Activated CD4-positive, alpha-beta T cell treated with anti-CD3 and anti-CD28 coated beads for 24 hours (primary cell): ENCODE measurements at places on chromosomes 16 and 17.

GRCh38 chr16:49269201-49269600 is 12.4 kb downstream of the CBLN1 start:
- DNase-seq: no peak

- DNase-seq: no peak
Measured at GRCh38 chr16:56347166-56347565, 78.2 kb downstream of the AMFR start.

- no peak for DNase-seq
Measured at GRCh38 chr17:20852990-20853370, 189.8 kb downstream of the USP22 start.

DNA sequence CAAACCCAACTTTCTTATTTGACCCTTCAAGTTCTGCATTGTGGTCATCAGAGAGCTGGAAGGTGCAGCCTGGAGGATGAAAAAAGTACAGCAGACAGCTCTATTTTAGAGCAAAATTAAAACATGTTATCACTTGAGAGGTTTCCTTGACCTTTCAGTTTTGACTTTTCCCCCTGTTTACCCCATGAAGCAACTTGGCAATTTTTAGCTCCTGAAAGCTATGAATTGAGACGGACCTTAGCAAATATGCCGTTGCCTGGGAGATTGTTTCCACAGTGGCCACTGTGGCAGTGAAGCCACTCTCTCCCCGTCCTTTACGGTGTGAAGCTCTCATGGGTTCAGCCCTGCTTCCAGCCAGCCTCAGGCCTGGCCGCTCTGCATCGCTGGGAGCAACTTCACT is 398.6 kb downstream of the CPPED1 start:
- DNase-seq: no peak

- no peak for DNase-seq
Measured at GRCh38 chr16:19093631-19094541, 19.9 kb upstream of the ITPRIPL2 start.

DNA sequence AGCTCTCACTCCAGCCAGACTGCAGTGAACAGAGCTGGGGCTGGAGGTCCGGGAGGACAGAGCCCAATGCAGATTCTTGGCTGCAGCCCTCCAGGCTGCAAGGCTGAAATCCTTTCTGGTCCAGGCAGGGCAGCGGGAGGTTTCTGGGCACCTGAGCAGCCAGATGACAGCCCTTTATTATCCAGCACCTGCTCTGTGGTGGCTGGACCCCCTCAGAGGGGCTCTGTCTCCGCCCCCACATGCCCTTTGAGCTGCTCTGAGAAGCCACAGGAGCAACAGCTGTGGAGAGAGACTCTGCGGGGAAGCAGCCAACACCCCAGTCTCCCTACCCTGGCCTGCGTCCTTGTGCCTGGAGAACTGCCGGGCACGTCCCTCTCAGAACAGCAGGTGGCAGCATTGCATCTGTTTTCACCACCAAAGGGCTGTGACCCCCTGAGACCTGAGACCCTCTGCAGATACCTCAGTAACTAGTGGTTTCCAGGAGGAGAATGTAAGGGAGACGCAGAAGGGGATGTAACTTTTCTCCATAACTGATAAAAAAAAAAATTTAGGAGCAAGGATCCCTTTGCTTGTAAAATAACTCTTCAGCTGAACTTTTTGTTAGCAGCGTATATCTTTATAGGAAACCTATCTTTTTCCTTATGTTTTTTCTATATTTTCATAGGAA is 3.7 kb upstream of the CNP start:
- DNase-seq: peak; percentile 56

- DNase-seq: no peak
Measured at GRCh38 chr16:4556580-4556979, 440 bp downstream of the C16orf96 start.

DNA sequence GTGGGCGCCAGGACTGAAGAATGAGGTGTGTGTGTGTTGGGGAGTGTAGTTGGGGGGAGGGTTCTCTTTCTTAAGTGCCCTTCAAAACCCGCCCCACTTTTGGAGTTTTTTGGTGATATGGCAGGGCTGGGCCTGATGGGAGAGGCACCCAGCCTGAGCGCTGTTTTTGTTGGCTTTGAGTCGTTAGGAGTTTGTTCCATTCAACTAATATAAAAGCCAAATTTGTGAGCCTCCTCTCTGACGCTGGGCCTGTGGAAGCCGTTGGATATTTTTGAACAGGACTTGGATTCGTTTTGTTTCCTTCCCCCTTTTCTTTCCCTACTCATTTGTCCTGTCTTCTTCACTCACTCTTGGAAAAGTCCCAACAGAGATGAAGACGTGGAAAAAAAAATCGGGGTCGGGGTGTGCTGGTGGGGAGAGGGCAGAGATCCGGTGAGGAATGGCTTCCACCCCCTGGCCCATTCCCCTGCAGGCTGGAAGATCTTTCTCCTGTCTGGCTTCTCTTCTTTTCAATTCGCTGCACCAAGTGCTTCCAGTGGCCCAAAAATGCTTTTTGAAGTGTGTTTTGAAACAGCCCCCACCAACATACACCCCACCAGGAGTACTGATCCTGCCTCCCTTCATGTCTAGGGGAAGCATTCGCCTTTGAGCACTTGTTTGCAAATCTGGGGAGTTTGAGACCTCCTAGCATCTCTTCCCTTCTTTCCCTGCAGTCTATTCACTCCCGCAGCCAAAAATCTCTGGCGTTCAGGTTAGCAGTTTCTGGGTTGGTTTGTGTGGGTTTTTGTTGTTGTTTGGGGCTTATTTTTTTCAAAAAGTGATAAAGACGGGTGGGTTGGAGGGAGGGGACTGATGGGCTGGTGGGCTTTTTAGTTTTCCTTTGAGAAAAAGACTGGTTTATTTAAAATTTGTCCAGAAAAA is 2.6 kb downstream of the FZD2 start:
- DNase-seq: no peak

- DNase-seq: no peak
Measured at GRCh38 chr16:3121851-3122467, 9.6 kb downstream of the ZNF205 start.

- DNase-seq: no peak
Measured at GRCh38 chr16:69064764-69065313, 40.6 kb upstream of the HAS3 start.

DNA sequence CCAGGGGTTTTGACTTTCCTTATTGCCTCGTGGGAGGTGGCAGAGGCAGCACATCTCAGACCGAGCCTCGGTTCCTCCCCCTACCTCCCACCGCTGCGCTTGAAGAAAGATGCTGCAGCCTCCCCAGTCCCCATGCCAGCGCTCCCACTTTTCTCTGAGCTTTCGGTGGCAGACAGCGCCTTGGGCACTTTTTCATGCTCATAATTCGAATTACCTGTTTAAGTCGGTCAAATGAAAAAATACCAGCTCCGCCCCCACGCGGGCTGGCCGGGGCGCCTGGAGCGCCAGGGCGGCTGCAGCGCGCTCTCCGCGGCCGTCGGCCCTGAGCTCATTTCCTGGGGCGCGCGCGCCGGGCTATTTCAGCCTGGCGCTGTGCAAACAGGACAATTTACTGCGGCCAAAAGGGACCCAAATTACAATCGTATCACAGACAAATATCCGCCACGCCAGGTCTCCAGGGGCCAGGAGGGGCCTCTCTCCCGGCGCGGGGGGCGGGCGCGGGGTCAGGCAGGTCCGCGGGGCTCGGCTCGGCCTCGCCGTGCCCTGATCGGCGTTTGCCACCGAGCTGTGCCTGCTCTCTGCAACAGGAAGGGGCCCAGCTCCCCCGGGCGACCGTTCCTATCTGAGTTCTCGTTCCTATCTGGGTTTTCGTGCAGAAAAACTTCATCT is 45.0 kb downstream of the SOST start:
- DNase-seq: no peak

GRCh38 chr16:57690782-57691471 is 3.7 kb upstream of the DRC7 start:
- no peak for DNase-seq

DNA sequence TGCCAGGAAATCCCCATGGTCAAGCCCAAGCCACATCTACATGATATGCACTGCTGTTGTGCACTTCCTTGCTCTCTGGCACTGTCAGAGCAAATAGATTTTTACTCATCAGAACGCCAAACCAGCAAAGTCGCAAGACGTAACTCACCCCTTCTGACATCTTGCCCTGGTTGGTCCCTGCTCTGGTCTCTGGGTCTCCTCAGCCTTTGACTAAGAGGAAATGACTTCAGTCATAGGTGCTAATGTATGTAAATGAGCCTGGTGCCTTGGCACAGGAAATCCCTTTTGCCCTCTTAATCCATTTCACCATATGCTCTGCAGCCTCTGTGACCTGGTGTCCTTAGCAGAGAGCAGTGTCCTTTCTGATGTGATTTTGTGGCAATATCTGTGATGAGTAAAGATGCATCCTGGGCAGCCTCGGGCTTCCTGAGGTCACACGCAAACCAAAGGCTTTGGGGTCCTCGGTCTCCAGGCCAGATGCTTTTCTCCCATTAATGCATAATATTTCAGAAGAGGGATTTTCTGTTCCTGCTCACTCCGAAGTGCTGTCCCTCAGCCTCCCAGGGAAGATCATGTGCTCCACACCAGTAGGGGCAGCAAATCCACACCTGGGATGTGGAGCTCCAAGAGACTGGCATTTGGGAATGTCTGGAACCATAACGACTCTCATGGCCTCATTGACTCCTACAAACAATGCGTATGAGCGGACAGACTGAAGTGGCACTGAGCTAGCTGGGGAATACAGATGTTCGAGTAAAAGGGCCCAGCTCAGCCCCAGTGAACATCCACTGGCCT is 66.9 kb downstream of the GP2 start:
- no peak for DNase-seq

DNA sequence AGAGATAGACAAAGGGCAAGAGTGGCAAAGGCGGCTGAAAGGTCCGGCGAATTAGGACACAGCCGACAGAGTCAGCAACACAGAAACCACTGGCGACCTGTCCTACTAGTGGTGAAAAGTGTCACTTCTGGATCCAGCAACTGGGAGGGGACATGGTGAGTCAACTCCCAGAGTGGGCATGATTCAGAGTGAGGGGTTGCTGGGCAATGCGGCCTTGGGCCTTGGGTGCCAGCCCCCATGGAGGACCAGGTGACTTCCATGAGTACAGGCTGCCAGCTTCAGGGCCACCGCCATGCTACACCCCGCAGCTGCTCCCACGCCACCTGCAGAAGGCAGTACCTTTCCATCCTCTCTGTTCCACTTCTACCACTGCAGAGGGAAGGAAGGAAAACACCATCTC is 110.6 kb downstream of the ZFHX3 start:
- no peak for DNase-seq

DNA sequence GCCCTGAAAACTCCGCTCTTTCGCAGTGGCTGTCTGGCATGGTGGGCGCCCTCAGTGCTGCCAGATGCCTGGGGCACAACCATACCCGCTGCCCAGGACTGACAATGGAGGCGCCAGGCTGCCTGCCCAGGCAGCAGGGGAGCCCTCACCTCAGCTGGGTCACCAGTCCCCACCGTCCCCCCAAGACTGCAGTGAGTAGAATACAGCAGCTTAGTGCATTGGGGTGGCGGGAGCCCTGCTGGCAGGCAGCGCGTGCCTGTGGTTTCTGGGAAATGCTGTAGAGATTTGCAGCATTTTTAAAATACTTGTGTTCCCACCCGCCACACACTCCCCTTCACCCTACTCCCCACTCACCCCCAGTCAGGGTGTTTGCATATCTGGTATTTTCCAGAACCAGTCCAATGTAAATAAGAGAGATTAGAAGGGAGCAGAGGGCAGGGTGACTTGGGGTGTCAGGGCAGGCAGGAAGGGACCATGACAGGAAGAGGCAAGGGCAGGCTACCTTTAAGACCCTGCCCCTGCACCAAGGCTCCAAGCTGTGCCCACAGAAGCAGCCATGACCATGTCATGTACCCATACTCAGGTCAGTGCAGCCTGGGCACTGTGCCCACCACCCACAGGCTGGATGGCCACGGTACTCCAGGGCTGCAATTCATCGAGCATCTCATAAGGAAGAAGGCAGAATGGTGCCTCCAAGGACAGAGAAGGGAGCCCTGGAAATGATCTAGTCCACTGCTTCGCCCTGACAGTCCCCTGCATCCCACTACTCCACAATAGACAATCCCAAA is 21.5 kb downstream of the MYO18A start:
- DNase-seq: no peak

- DNase-seq: no peak
Measured at GRCh38 chr16:78931678-78932077, 668.9 kb downstream of the MAF start.

GRCh38 chr17:44677136-44677535 is 12.4 kb downstream of the CCDC43 start:
- DNase-seq: no peak

DNA sequence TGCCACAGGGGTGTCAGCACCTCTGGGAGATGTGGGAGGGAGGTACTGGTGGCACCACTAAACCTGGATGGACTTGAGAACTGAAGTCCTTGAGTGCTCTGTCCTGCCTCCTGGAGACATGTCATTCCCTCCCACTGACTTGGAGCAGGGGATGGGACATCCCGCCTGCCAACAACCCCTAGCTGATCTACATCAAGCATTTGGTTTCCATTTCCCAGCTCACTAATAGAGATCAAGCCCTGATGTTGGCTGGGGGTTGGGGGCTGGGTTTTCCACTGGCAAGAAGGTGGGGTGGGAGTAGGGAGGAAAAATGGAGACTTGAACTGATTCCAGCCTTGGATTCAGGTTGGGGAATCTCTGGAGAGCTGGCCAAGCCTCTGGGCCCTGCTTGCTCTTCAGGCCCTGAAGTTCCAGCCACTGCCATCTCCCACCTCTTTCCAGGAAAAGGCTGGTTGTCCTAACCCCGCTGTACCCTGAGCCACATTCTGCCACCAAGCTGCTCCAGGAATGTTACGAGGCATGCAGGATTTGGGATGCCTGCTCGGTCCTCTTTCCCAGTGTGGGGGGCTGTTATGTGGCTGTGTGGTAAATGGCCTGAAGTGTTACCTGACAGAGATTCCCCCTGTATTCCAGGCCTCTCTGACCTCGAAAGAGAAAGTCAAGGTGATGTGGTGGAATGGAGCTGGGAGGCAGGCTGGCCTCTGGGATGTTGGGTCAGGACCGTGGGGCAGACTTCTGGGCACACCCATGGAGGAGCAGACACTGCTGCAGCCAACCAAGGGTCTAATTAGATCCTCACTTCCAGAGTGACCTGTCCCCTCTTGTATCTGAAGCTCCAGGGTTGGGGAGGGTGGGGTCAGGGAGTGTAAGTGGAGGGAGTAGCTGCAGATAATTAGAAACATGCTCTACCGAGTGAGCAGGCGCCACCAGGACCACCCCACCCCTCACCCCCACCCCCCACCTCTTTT is 16.7 kb downstream of the IGFBP4 start:
- DNase-seq: no peak

- no peak for DNase-seq
Measured at GRCh38 chr17:376936-377863, 24.6 kb upstream of the RPH3AL start.

DNA sequence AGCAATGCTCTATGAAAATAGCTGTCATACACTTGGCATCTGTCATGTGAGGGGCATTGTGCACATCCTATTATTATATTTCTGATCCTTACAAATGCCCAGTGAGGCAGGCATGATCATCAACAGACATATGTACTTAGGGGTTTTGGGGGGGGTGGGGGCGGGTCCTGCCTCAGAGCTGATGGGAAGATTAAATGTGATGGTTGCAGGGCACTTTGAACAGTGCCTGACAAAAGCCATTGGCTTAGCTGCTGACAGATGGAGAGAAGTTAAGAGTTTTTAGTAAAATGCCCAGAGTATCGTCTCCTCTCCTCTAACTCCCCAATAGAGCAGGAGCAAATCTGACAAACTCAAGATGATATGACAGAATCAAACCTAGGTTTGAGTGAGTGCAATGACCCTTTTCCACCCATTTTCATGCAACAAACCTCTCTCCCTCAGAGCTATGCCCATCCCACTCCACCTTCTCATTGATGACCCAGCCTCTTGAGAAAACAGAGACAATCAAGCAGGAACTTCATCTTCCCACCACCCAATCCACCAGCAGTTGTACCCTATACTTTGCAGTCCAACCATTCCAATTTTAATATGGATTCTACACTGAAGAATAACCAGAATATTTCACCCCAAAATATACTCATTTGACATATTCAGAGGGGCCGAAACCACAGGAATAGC is 4.8 kb downstream of the KLHL11 start:
- no peak for DNase-seq
